ENCODE measurements at places on chromosomes 6 and 20.

- no peak for DNase-seq
- peak overlapping the region; percentile 51 for H3K27ac ChIP-seq
- H3K4me1 ChIP-seq, result peaks cover 7% of the 10 kb centered on the region
- H3K4me3 ChIP-seq, result peak overlapping the region; percentile 81
- H3K36me3 ChIP-seq, result no peaks in the 10 kb centered on the region
Observed at GRCh38 chr20:62183426-62184142, 756 bp downstream of the MTG2 start.

GRCh38 chr6:127300411-127300810 is 33.7 kb downstream of the RNF146 start:
- no peak overlapping the region for H3K4me3 ChIP-seq
- H3K27ac ChIP-seq, result no peak overlapping the region
- DNase-seq, result no peak
- no peaks in the 10 kb centered on the region for H3K27me3 ChIP-seq

DNA sequence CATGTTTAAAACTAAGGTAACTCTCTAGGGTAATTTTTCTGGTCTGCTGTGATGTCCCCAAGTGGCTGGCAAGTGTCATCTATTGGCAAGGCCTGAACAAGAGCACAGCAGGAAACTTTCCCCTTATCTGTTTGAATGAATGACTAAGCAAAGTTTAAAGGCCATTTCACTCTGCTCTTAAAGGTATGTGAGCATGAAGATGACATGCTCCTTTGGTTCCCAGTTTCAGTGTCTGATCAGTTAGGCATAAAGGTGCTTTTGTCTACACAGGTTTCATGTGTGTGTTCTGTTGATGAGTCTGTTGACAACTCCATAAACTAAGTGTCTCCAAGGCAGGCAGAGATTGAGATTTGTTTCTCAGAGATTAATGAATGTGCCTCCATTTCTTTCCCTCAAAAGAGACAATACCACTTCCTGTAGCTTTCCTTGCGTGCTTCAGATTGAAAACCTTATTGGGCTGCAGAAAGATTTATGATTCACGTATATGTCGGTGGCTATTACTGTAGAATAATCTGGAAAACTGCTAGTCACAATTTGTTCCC is 83.9 kb downstream of the MAP3K7 start:
- H3K27me3 ChIP-seq, result no peaks in the 10 kb centered on the region
- H3K36me3 ChIP-seq, result no peaks in the 10 kb centered on the region
- no peak overlapping the region for H3K4me3 ChIP-seq
- no peak for DNase-seq

DNA sequence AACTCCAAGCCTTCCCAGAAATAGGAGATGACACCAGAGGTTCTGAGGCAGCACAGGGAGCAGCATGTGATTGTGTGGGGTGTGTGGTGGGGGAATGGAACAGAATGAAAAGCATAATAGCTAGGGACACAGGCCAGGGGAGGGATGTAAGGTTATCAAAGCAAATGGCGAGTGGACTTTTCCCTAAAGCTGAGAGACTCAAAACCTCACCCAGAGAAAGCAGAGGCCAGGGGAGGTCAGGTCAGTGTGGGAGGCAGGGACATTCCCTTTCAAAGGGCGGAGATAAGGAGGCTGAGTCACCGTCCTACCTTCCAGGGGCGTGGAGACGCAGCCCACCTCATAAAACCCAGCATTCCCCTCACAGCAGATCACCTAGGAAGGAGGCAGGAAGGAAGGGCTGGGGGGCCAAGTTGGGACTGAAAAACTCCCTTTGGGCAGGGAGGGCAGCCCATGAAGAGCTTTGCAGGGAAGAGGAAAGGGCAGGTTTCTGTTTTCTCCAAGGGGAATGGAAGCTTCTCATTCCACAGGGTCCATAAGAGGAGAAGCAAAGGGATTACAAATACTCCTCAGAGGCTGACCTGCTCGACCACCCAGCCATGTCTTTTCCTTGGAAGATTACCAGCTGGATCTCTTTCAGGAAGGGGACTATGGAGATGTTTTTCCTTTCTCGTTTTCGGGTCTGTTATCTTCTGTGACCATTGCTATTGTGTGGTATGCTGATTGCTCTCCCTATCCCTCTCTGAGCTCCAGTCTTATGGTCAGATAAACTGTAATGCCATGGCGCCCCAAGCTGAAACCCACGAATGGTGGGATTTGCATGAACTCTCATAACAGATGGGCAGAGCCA is 9.6 kb upstream of the LY6G5C start:
- H3K27ac ChIP-seq, result no peak overlapping the region
- no peaks in the 10 kb centered on the region for H3K27me3 ChIP-seq
- no peak overlapping the region for H3K4me3 ChIP-seq
- peaks cover 91% of the 10 kb centered on the region for H3K36me3 ChIP-seq
- DNase-seq, result no peak

DNA sequence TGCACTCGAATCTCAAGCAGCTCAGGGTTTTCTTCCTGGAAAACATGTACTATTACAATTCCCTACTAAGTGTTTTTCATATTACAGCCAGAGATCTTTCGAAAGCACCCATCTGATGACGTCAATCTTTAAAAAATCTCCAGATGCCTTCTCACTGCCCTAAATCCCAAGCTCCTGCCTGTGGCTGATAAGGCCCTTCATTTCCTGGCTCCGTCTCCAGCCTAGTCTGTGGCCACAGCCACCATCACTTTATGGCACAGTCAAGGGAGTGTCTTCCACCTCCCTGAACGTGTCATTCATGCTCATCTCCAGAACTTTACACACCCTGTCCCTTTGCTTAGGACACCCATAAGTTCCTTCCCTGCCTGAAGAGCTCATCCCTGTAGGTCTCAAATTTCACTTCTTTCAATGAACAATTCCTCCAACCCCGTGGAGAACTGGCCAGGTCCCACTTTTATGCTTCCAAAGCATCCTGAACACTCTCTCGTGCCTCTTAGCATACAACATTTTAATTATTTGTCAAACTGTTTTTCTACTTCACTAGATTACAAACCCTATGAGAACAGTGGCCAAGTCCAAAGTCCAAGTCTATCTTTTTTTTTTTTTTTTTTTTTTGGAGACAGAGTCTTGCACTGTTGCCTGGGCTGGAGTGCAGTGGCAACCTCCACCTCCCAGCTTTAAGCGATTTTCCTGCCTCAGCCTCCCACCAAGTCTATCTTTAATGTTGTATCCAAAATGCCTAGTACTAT is 106.1 kb upstream of the AGPAT4 start:
- no peaks in the 10 kb centered on the region for H3K36me3 ChIP-seq
- DNase-seq, result no peak
- no peak overlapping the region for H3K27ac ChIP-seq
- H3K4me3 ChIP-seq, result no peak overlapping the region
- no peaks in the 10 kb centered on the region for H3K27me3 ChIP-seq

- peaks cover 8% of the 10 kb centered on the region for H3K36me3 ChIP-seq
- H3K27ac ChIP-seq, result no peak overlapping the region
- H3K27me3 ChIP-seq, result no peaks in the 10 kb centered on the region
- no peak for DNase-seq
Observed at GRCh38 chr6:119205911-119206618, 127.6 kb upstream of the FAM184A start.

DNA sequence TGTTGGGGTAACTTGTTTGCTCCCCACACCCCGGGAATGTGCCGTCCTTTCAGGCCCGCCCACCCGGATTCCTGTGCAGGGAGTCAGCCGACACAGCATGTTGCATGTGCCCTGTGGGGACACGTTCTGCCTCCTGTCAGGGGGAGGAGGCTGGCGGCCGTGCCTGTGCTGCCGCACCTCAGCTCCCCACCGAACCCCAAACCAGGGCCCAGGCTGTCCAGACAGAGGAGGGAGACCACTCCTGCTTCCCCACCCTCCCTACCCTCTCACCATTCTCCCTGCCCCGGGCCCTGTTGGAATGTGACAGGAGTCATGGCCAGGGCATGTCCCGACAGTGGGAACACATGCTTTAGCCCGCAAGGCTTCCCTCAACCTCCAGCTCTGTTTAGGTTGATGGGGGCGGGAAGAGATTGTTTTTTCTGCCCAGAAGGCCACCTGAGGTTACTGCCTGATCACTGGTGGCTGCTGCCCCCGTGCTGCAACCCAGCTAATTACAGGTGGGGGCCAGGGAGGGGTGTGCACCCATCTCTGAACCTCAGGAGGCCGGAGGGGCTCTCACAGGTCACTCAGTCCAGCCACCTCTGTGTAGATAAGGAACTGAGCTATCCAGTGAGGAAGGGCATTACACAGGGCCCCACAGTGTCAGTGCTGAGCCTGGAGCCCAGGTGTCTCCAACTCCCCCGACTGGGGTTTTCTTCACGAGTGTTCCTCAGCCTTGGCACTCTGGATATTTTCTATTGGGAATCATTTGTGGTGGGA is 13.6 kb downstream of the LRRC73 start:
- H3K27me3 ChIP-seq, result no peaks in the 10 kb centered on the region
- H3K4me3 ChIP-seq, result no peak overlapping the region
- H3K4me1 ChIP-seq, result no peaks in the 10 kb centered on the region
- peak overlapping the region; percentile 33 for H3K27ac ChIP-seq
- peaks cover 46% of the 10 kb centered on the region for H3K36me3 ChIP-seq

Data from thymus (tissue), 14 donors.